ENCODE measurements at places on chromosomes 11 and 22.

DNA sequence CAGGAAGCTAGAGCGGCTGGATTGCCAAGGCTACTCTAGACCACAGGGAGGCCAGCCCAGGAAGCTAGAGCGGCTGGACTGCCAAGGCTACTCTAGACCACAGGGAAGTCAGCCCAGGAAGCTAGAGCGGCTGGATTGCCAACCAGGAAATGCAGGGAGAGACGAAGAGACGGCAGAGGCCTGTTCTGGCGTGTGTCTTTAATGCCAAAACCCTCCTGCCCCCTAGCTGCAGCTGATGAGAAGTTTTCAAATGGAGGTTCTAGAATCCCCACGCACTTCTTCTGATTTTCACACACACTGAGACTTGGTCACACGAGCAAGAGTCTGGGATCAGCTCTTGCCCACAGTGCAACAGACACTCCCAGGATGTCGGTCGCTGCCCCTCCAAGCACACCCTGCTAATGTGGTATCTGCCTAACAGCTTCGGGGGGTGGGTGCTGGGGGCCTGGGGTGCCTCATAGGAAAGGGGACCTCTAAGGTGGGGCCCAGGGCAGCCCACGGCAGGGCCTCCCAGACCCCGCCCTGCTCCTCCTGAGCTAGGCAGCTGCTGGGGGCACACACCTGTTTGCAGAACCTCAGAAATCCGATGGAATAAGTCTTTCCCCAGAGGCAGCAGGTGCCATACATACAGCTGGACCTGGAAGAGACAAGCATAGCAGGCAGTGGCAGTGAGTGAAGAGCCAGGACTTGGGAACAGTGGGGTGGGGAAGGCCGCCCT lies 28.5 kb downstream of the MAFF start:
- DNase-seq: no peak

GRCh38 chr11:109772892-109773291 lies 320.3 kb upstream of the ZC3H12C start:
- no peak for DNase-seq

GRCh38 chr22:24878969-24879368 lies 67.5 kb downstream of the LHFPL7 start:
- no peak for DNase-seq

GRCh38 chr22:49215840-49216239 lies 611.8 kb downstream of the BRD1 start:
- DNase-seq: no peak

GRCh38 chr11:16406226-16406625 lies 49.9 kb upstream of the SOX6 start:
- no peak for DNase-seq

- no peak for DNase-seq
Observed at GRCh38 chr11:2776351-2777061, 76.7 kb upstream of the KCNQ1OT1 start.

DNA sequence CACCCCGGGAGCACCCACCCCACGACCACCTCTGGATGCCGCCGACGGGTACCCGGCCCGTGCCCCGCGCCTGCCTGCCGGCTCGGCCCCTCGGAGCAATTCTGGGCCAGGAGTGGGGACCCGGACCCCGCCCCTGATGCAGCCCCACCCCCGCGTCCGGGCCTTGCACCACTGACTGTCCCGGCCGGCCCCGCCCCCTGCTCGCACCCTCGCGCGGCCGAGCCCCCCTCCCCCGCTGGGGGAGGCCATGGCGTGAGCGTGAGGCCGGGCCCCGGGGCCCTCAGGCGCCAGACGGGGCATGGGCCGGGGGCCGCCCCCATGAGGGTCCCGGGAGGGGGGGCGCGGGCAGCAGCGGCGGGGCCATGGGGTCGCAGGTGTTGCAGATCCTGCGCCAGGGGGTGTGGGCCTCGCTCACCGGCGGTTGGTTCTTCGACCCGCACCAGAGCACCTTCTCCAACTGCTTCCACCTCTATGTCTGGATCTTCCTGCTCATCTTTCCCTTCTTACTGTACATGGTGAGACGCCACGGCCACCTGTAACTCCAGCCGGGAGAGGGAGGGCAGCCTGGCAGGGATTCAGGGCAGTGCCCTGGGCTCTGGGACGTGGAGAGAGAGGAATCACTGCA lies 486 bp downstream of the PCNX3 start:
- no peak for DNase-seq

GRCh38 chr22:39368461-39368911 lies 18.7 kb downstream of the SYNGR1 start:
- DNase-seq: no peak

- no peak for DNase-seq
Observed at GRCh38 chr22:32075997-32076760, 33.1 kb downstream of the SLC5A1 start.

GRCh38 chr11:18235394-18236334 lies 938 bp downstream of the SAA4 start:
- DNase-seq: no peak

- no peak for DNase-seq
Observed at GRCh38 chr11:13333456-13333957, 55.9 kb downstream of the BMAL1 start.

GRCh38 chr22:50070366-50070765 lies 12.3 kb upstream of the TTLL8 start:
- no peak for DNase-seq

GRCh38 chr11:29801561-29801960 lies 215.3 kb downstream of the KCNA4 start:
- no peak for DNase-seq

GRCh38 chr11:95655536-95655935 lies 134.0 kb downstream of the FAM76B start:
- DNase-seq: no peak
